ENCODE measurements at places on chromosomes 3 and 15.
A peak's percentile ranks its signal among the peaks of the same experiment; 100 is the strongest.

DNA sequence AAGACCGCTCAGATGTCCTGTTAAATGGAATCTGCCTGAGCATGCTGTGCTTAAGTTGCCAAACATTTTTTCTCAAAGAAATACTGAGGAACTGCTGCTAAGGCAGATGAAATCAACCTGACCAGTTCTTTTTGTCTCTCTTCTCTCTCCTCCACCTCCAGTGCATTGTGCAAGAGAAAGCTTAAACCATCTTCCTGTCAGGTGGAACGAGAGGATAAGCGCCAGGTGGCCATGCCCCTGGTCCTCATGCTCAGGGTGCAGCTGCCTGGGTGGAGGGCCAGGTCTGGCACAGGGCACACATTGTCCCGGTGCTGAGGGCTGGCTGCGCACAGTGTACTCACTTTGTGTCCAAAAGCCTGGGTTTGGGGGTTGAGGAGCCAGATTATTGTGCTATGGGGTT, 176.2 kb upstream of the TP63 start:
- no peak for DNase-seq

DNA sequence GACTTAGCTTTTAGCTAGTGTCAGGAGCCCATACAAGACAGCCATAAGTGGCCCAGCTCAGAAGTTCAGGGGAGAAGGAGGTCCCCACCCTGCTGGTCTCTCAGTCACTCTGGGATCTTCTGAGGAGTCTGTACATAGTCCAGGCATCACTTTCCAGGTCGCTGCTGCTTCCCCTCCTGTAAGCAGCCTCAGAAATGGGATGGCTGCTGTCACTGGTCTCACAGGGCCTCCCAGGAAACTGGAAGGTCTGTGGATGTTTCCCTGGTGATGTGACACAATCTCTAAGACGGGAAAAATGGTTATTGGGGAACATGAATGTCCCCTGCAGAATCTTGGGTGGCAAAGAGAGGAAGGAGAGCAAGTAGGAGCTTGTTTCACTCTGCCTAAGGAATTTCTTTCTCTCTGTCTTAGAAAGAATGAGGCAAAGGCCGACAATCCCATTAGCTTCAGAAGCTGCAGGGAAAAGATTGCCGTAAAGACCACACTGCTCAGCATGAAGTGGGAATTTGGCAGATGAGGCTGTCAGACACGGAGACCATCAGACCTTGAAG, 43.2 kb upstream of the TNFAIP8L3 start:
- no peak for DNase-seq

GRCh38 chr15:80179025-80179759, 26.4 kb downstream of the FAH start:
- no peak for DNase-seq

- no peak for DNase-seq
These were observed 48.0 kb upstream of the WDR72 start for GRCh38 chr15:53807501-53807900.

DNA sequence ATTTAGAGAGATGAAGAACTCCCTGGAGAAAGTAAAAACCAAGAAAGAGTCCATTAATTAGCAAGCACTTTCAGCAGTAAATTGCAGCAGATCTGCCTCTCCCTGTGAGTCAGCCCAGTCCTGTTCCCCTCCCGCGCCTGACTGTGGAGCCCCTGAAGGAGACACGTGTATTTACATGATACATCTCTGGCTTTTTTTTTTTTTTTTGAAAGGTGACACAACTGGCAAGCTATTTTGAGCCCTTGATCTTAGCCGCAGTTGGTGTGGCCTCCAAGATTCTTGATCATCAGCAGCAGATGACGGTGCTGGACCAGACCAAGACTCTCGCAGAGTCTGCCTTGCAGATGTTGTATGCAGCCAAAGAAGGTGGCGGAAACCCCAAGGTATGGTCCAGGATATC, 271.8 kb upstream of the TPM1 start:
- no peak for DNase-seq

- peak; percentile 63 for DNase-seq
These were observed 361.0 kb downstream of the SHQ1 start for GRCh38 chr3:72487078-72487765.

DNA sequence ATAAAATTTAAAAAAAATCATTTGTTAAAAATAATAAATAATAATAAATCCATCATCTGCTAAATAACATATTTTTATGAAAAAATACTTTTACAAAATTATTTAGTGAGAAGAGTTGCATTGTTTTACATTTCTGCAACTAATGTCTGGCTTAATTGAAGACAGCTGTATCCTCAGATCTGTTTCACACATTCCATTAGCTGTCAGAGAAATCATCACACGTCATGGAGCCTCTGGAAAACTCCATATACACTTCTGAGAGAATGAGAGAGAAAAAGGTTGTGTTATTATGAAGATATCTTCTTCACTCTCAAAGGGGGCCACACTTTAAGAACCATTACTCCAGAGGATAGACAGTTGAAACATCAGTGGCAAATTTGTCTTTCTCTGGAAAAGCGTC, 40.8 kb downstream of the CMSS1 start:
- no peak for DNase-seq

DNA sequence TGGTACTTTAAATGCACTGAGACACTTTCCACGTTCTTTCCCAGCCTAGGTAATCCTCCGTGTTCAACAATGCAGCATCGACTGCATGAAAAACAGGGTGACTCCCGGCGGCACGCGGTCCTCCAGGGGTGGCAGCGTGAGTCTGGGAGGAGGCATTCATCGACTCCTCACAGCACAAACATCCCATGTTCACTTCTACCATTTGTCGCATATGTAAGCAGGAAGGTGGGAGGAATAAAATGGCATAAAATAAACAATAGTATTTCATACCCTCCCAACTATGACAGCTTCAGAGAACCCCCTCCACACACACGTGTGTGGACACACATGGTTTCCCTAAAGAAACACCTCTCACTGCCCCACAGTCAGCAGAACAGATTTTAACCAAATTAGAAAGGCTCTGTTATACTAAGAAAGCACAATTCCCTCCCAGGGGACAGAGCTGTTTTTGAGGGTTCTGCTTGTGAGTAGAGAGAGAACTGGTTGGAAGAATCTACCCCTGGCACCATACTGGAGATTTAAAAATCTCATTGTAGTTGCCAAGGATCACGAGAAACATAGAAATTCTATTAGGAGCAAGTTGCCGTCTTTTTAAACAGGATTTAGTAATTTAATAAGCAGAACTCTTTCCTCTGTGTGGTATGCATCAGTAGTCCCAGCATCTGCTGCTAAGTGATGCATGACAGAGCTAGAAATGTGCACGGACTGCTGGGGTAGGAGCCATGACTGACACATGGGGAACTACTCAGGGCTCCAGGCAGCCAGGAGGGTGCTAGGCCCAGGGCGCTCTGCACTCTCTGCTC, 6.0 kb downstream of the FAM43A start:
- DNase-seq: no peak

DNA sequence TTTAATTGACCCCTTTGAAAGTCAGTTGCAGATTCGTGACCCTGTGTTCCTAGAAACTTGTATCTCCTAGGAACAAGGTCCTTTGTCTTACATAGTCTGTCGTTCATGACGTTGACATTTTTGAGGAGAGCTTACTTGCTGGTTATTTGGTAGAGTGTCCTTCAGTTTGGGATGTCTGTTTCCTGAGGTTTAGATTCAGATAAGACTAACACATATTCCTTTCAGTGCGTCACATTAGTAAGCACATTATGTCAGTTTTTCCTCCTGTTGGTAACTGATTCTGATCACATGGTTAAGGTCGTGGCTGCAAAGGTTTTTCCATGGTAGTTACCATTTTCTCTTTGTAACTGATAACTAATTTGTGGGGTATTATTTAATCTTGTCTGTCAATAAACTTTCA, 80.8 kb downstream of the PCCB start:
- DNase-seq: no peak

GRCh38 chr3:185717121-185717520, 107.7 kb downstream of the IGF2BP2 start:
- no peak for DNase-seq

DNA sequence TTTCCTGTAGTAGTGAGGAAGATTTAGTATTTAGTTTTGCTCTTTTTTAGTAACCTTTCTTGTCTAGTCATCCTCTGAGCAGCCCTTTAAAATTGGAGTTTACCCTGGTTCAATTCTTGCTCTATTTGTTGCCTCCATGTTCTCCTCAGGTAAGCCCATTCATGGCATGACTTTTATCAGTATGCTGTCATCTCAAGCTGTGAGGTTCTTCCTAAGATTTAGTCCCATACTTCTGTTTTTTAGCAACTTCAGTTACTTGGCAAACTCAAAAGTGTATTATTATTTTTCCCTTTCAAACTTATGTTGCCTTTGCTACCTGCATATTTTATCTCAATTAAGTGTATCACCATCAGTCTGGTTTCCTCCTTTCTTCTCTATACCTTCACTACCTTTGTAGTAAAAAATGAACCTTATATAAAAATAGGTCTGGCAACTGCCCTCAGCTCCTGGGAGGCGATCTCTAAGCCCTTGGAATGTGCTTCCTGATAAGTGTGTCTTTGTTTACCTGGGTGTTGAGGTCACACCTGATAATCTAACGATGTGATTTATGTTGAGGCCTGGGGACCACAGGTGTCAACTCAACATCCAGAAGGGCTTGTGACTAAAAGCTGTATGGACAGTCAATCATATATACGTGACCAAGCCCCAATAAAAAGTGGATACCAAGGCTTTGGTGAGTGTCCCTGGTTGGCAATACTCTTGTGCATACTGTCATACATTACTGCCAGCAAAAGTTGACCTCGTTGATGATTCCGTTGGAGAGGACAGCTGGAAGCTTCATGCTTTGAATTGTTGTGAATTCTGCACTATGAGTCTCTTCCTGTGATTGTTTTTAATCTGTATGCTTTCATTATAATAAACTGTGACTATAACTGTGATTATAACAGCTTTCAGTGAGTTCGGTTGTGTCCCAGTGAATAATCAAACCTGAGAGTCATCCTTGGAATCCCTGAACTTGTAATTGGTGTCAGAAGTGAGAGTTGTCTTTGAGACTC, 3.9 kb downstream of the NSUN3 start:
- DNase-seq: no peak

GRCh38 chr3:59262076-59262498, 212.3 kb upstream of the CFAP20DC start:
- no peak for DNase-seq

DNA sequence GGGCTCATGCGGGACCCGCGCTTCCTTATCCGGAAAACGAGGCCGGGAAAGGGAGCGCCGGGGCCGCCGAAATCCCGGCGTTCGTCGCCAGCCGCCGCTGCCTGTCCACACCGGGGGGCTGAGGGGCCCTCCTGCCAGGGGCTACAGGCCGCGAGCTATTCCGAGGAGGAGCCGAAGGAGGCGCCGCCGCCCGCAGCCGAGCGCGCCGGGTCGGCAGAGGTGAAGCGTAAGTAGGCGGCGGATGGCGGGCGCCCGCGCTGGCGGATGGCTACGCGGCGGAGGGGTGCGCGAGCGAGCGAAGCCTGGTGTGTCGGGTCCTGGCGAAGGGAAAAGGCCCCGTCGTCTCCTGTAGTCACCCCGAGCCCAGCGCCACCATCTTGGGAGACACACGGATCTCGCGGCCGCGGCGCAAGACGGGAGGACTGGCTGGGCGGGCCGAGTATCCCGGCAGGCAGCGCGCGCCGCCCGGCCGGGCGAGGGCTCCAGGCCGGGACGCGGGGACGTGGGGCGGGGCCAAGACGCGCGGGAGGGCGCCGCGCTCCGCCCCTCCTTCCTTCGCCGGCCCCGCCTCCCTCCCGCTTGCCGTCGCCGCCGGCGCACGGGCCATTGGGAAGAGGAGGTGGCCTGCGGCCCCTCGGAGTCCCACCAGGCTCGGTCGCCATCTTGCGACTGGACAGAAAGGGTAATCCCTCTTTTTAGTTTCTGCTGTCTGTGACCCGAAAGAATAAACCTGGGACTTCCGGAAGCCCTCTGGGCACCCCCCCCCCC, at the start of gene UBE3A:
Gene UBE3A, minus strand, starts transcription at position 424 of the 768 bp plus-strand sequence. CDS start 29,917 bp downstream, outside the sequence.
- DNase-seq: peak; percentile 93

DNA sequence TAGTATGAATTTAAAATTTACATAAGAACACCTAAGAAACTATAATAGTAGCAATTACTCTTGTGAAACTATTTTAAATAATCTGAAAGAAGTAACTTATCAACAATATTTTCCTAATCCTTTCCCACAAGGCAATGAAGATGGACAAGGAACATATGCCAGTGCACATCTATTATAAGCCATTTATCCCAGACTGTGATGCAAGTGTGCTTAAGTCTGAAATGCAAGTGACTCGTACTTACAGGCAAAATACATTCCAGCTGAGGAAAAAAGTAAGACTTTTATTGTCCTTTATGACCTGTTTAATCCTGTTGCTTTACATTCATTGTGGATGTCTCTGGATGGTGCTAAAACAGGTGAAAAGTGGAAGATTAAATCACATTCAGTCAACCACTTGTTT, 709.4 kb downstream of the ZNF385D start:
- no peak for DNase-seq

GRCh38 chr3:197007953-197008352, 21.7 kb downstream of the MELTF start:
- no peak for DNase-seq

- no peak for DNase-seq
These were observed 132.9 kb downstream of the RYR3 start for GRCh38 chr15:33443708-33444107.

DNA sequence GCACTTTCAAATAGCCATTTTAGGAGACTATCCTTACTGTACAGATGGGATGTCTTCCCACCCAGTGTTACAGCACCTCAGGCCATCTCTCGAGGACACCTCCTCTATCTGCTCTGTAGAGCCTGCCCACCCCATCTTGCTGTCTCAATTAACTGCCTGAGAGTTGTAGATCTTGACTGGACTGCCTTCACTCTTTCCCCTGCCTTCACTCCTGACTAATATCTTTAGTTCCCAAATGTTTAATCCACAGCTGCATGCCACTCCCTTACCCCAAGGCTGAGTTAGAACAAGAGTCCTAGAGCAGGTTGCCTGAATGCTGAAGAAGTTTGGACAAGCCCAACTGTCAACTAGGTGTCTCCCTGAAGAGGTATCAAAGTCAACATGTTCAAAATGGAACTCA, 1.3 kb upstream of the PP2D1 start:
- DNase-seq: no peak

GRCh38 chr3:43001094-43001553, 22.0 kb downstream of the GASK1A start:
- no peak for DNase-seq

GRCh38 chr15:92468991-92469390, 75.3 kb downstream of the ST8SIA2 start:
- no peak for DNase-seq

DNA sequence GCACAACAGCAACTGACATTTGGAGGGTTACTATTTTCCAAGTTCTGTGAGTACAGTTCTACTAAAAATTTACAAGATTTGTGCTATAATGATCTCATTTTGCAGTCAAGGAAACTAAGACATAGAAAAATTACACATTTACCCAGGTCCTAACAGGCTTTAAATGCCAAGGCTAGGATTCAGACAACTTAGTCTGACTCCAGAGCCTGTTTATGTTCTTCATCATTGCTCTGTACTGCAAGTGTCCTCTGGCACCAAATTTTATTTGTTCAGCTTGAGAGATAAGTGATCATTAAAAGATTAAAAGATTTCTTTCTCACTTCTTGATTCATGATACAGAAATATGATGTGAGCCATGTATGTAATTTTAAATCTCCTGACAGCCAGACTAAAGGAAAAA, 290.8 kb downstream of the UBE2E2 start:
- no peak for DNase-seq
